Stimulated activated effector memory CD8-positive, alpha-beta T cell treated with anti-CD3 and anti-CD28 coated beads, Interleukin-12 subunit alpha, Interleukin-12 subunit beta, amount 100 ng/mL, for 72 hours (primary cell): ENCODE measurements at places on chromosomes 3 and 15.
A peak's percentile ranks its signal among the peaks of the same experiment; 100 is the strongest.

DNA sequence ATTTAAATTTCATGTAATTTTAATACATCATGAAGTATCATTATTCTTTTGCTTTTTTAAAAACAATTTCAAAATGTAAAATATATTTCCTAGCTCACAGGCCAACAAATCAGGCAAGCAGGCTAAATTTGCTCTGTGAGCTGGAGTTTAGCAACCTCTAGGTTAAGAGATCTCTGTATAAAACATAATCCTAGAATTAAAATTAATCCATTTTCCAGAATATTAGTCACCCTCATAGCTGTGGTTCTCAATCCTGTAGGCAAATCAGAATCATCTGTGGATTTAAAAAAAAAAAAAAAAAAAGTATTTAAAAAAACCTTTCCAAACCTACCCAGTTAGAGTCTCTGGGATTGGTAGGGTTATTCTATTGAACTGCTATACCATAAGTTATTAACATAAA is 209.7 kb downstream of the MINAR1 start:
- no peak for DNase-seq

- peak; percentile 46 for DNase-seq
These were observed 473 bp downstream of the FHIT start for GRCh38 chr3:61250784-61251173.

- DNase-seq: no peak
These were observed 74.2 kb downstream of the SPSB4 start for GRCh38 chr3:141125351-141125750.

DNA sequence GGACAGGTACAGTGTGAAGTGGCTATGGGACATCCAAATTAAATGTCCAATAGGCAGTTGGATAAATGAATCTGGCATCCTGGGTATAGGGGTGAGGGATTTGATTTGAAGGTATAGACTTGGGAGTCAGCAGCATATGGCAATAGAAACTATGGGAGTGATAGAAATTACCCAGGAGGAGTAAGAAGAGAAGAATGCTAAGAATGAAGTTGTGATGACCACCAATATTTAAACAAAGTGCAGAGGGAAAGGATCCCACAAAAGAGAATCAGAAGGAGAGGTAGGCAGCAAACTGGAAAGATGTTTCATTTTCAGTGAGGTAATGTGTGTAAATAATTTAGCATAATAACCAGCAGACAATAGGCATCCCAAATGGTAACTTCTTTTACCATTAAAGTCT is 13.8 kb upstream of the MSL2 start:
- no peak for DNase-seq

GRCh38 chr3:30813734-30814133 is 80.7 kb downstream of the GADL1 start:
- DNase-seq: no peak
